ENCODE measurements at places on chromosomes 13 and 19.

DNA sequence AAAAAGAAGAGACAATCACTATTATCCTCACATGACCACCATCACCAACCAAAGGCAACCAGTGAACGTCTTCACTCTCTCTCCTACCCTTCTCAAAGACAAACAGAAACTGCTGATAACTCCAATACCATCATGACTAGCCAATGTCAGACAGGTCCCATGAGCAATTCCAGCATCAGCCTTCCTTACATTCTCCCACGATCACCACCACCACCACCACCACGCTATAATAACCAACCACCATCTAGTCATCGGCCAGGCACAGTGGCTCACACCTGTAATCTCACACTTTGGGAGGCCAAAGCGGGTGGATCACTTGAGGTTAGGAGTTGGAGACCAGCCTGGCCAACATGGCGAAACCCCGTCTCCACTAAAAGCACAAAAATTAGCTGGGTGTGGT, 3.9 kb downstream of the MYO1F start:
- DNase-seq = no peak

GRCh38 chr13:93745884-93746283, 519.3 kb downstream of the GPC6 start:
- DNase-seq = no peak

DNA sequence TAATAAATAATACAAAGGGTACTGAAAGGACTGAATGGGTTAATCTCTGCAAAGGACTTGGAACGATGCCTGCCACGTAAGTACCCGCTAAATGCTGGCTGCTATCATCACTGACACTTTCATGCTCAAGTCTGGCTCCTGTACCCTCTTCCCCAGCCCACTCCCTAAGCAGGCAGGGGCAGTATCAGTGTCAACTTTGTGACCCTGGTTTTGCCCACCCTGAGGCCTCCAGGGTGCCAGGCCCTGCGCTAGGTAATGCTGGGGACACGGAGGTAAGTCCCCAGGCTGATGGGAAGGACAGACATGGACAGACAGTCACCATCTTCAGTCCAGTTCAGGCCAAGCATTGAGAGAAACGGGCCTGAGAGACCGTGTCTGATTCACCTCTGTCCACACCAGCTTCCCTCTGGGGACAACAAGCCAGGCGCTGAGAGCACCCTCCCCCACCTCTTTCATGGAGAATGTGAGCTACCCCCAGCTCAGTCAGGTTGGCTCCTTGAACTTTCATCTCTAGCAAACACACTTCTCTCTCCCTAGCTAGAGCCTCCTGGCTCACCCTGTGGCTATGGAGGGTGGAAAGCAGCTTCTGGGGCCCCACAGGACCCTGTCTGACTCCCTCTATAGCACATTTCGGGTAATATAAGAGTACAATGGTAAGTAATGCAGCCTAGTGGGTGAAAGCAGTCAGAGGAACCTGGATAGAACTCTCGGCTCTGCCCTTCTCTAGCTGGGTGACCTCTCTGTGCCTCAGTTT, 800 bp downstream of the ETFB start:
- peak; percentile 48 for DNase-seq

GRCh38 chr19:8452446-8453123, 7.8 kb downstream of the HNRNPM start:
- no peak for DNase-seq

DNA sequence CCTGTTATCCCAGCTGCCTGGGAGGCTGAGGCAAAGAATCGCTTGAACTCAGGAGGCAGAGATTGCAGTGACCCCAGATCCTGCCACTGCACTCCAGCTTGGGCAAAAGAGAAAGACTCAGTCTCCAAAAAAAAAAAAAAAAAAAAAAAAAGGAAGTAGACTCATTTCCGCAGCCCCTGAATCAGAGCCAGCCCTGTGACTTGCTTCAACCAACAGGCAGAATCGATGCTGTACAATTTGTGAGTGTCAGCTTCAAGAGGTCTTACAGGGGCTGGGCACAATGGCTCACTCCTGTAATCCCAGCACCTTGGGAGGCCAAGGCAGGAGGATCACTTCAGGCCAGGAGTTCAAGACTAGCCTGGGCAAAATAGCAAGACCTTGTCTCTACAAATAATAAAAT, 12.8 kb downstream of the ANKRD27 start:
- no peak for DNase-seq

DNA sequence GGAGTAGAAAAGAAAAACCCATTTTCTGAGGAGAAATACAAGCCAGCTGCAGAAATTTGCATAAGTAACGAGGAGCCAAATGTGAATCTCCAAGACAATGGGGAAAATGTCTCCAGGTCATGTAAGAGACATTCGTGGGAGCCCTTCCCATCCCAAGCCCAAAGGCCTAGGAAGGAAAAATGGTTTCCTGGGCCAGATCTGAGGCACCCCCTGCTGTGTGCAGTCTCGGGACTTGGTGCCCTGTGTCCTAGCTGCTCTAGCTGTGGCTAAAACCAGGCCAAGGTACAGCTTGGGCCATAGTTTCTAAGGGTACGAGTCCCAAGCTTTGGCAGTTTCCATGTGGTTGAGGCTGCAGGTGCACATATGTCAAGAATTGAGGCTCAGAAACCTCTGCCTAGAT, 444.9 kb downstream of the PCDH20 start:
- DNase-seq = peak; percentile 65

Data from ELF-1 (cell line).